SK-N-SH treated with all-trans-retinoic acid at 6 μM for 48 hours (cell line): ENCODE measurements at places on chromosomes 6 and 20.
A peak's percentile ranks its signal among the peaks of the same experiment; 100 is the strongest.

DNA sequence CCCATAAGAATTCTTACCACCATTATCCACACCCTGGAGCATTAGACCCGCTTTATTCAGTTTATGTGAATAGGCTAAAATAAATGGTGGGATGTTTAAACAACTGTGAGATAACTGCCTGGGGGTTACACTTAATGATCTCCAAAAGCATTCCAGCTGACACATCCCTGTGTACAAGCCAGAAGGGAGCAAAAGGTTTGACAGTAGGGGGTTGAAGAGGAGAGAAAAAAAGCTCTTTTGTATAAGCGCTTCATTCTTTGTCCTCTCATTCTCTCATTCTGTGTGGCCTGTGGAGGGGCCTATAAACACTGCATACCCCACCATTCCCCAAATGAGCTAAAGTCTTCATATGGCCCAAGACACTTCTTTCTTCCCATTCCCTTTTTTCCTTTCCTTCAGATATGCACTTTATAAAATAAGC is 30.8 kb upstream of the COL21A1 start:
- no peak for ATAC-seq

GRCh38 chr6:149230712-149231460 is 86.6 kb upstream of the TAB2 start:
- ATAC-seq = no peak

- ATAC-seq = no peak
These were observed 37.5 kb downstream of the CRISP2 start for GRCh38 chr6:49675816-49676215.

- ATAC-seq = peak; percentile 81
These were observed 98.1 kb downstream of the NFATC2 start for GRCh38 chr20:51444467-51444866.

GRCh38 chr6:39182604-39183003 is 46.7 kb downstream of the KCNK5 start:
- ATAC-seq = no peak

DNA sequence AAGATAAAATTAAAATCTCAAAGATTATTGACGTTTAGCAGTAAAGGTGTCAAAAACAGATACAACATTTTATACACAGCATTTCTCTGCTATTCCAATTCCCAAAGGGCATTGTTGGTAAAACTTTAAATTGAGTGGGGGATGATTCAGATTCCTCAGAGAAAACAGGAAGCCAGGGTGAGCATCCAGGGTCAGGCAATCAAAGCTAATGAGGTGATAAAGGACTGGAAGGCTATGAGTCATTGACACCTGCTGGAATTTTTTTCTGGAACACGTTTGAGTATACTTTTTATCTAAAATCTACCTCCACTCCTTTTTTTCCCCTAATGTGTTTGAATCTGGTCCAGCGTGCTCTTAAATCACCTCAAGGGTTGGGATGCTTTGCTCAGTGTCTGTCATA is 52.2 kb downstream of the FKBP1C start:
- no peak for ATAC-seq

GRCh38 chr6:44660561-44661220 is 273.2 kb downstream of the CDC5L start:
- no peak; the same call in 2 of the 3 replicates for ATAC-seq

- ATAC-seq = no peak
These were observed 21.9 kb downstream of the CDH22 start for GRCh38 chr20:46286382-46286781.

DNA sequence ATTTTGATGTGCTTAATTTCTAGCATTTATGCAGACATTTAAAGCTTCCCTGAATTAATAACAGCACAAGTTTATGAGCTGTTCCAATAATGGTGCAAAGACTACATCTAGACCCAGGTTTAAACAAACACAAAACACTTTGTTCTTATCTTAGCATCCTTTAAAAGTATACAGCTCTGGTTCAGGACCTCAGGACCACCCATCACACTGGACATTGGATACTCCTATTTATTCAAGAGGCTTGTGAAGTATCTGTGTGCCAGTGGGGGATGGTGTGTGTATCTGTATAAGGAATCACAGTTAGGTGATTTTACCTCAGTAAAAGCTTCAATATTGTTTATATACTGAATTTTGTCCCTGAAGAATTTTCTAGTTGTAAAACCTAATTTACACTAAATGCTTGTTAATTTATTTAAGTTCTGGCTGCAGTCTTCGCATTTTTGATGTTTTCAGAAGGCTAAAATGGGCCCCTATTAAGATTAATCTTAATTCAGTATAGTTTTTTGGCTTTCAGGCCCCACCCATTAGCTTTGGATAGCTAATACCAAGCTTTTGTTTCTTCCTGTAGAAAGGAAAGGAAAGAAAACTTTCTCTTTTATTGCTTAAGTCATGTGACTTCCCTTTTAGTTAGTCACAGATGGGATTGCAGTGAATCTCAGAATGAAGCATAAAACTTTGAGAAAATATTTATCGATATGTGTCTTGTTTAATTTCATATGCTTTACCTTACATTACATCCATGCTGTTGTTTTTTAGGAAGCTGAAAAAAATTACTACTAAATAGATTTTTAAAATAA is 13.1 kb downstream of the LIN28B start:
- ATAC-seq = peak; percentile 55; the same call in 2 of the 3 replicates

- ATAC-seq = no peak
These were observed 39.3 kb downstream of the PMEPA1 start for GRCh38 chr20:57670288-57671071.

DNA sequence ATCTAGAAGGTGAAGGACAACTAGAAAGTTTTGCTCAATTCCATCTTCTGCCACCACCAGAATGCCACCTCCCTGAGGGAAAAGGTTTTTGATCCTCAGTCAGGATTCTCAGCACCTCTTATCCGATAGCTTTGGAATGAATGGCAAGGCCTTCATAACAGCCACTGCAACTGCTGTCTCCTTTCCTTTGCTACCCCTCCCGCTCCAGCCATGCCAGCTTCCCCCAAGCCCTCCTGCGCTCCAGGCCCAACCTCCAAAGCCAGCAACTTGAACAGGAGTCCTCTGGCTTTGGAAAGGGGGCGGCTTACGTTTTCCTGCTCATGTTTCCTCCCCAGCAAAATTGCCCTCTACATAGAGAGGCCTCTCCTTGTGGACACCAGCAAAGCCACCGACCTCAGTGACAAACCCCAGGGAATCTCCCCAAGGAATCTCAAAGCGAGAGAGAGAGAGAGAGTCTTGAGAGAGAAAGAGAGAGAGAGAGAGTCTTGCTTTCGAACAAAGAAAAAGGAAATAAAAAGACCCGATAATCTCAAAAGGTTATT is 420 bp upstream of the BTN2A1 start:
- ATAC-seq = peak; percentile 64

- no peak for ATAC-seq
These were observed 968 bp downstream of the LAMA2 start for GRCh38 chr6:128883906-128884305.

- no peak for ATAC-seq
These were observed 135.9 kb upstream of the FUT9 start for GRCh38 chr6:95879856-95880255.
